NCI-H446 (cell line): ENCODE measurements at places on chromosomes 5 and 9.

- no peak for DNase-seq
Measured at GRCh38 chr9:132516911-132517310, 65.5 kb upstream of the BARHL1 start.

DNA sequence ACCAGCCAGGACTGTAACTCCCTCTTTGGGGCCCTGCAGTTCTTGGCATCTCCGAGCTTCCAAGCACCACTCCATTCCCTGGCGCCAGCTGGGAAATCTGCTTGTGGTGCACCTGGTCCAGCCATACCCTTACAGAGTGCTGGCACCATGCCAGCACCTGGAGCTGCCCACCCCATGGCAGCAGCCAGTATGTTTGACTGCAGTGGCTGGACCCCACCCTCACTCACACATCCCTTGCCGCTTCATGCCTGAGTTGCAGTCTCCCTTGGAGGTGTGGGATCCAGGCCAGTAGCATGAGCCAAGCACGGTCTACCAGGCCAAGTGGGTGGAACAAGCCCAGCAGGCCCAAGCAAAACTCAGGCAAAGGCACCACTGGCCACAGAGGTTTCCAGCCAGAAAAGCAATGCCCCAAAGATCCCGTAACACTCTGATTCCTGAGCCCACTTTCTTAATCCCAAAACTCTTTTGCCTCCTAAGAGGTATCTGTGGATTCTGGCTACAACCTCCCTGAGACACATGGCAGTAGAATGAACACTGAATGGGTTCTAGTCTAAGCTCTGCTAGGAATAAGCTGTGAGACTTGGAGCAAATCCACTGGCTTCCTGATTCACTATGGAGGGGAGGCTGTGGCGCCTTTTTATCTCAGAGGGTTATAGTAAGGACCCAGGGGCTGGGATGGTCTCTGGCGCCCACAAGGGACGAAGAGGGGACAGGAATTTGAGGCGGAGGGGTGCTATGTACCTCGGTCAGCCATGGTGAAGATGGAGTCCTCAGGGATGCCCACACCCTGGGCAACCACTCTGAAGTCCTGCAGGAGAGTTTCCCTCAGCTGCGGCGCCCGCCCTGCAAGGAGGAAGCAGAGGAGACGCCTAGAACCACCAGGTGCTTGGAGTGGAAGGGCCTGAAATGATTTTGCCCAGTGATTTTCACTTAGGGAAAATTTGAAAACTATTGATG lies 5.6 kb downstream of the AMBP start:
- peak; percentile 66 for DNase-seq

DNA sequence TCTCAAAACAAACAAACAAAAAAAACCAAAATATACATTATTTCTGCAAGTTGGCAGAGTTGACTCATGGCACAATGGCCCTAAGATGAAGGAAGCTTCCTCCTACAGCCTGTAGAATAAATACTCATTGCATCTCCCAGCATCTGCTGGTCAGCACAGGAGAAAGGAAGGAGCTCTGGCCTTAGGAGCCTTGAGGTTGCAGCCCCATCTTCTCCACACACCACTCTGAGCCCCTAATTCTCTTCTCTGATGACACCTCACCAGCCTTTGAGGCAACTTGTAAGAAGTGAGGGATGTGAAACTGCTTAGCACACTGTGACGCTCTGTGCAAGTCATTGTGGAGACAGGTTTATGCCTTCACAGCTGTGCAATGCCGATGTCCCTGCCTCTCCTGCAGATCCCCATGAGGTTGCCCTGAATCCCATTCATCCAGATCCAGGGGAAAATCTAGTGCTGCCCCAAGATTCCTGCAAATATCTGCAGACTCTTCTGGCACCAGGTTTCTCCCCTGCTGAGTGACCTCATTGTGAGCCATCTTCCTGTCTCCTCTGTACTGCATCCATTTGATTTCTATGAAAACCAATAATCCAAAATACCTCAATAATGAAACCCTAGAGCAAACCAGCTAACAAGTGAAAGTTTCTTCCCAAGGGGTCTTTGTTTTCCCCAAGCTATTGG lies 65.3 kb upstream of the TGFBR1 start:
- no peak for DNase-seq

- no peak for DNase-seq
Measured at GRCh38 chr9:34642679-34643078, 3.8 kb upstream of the GALT start.

DNA sequence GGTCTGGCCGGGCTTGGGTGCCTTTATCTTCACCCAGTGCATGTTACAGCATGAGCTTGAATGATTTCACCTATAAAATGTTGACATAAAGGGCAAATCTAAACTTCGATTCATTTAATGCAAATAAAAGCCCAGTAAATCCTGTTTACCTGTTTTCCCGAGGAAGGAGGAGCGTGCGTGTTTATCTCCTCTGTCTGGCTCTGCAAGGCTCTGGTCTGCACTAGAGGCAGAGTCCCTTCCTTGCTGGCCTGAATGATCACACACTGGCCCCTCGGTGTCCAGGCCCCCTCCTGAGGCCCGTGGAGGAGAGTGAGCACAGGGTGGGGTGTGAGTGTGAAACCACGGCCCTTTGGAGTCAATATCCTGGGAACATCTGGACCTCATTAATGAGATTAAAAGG lies 125.1 kb upstream of the LHFPL2 start:
- DNase-seq, result no peak

DNA sequence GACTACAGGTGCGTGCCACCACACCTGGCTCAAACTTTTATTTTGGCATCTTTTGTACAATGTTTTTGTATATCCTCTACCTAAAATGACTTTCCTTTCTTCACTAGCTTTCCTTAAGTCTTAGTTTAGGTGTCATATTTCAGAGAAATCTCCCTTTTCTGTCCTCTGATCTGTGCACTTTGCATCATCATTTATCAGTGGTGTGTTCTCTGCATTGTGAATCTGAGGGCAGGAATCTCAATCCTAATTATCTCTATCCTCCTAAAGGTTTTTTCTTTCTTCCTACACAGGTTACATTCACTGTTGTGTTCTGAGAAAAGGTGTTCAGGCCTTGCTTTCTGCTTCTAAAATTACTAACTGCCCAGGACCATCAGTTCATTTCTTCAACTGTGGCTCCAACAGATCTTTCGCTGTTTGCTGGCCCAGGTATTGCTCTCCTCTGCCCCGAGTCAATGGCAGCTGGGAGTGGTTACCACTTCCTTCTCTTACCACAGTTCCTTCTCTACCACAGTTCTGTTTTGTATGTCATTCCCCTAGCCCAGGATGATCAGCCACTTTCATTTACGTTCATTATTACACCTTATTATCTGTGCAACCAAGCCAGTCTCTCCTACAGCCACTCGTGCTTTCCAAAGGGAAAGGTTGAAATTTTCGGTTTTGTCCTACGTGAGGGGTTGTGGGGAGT lies 14.0 kb downstream of the TGFBR1 start:
- DNase-seq, result no peak

DNA sequence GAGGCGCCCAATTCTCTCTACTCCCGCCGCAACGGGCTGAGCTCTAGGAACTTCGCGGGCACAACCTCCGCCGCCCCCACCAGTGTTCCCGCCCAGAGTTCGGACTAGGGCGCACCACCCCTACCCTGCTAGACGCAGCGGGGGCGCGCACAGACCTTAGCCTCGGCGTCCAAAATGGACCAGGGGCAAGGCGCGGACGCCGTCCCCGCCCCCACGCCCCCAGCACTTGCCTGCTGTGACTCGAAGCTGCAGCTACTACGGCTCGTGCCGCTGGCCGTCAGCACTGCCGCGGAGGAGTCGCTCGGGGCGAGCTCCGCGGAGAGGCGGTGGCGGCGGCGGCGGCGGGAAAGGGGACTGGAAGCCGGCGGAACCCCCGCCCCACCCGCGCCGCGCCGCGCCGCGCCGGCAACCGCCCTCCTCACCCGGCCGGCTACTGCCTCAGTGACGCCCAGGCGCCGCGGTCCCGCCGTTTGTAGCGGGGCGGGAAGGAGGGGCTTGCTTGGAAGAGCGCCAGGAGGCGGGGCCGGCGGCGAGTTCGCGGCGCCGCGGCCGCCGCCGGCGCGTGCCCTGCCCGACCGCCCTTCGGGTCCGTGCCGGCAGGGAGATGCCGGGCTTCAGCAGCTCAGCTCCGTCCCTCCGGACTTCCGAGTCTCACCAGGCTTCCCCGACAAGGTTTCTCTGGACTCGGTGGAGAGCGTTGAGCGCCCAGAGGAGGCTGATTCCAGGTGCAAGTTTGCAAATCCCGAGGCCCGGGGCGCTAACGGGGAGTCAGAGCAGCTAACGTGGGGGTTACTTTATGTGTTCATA lies 4.5 kb downstream of the ELAVL2 start:
- DNase-seq, result peak; percentile 92

DNA sequence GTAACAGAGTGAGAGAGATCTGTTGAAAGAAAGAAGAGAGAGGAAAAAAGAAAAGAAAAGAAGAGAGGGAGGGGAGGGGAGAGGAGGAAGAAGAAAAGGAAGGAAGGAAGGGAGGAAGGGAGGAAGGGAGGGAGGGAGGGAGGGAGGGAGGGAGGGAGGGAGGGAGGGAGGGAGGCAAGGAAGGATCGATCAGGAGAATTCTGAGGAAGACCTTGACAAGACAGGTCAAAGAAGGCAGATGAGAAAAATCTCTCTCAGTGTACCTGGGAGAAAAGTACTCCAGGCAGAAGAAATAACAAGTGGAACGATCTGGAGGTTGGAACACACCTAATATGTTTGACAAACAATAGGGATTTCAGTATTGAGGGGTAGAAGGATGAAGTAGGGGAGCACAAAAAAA lies 64.6 kb upstream of the SUSD1 start:
- DNase-seq, result no peak

- DNase-seq, result no peak
Measured at GRCh38 chr5:41695920-41696582, 174.2 kb downstream of the OXCT1 start.

DNA sequence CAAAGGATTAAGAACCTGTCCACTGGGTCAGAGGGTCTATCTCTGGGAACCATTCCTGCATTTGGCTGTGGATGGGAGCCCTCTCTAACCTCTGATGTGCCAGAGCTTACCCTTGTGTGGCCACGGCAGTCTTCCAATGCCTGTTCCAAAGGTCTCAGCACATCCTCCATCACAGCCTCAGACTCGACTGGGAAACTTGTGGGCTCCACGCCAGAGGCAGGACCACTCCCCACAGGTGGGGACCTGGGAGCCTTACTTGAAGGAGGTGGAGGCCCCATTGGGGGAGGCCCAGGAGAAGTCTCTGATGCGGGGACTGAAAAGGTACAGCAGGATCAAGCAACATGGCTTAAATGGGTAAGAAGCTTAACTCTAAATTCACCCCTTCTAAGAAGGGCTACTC lies 4.4 kb downstream of the EIF4EBP3 start:
- no peak for DNase-seq

DNA sequence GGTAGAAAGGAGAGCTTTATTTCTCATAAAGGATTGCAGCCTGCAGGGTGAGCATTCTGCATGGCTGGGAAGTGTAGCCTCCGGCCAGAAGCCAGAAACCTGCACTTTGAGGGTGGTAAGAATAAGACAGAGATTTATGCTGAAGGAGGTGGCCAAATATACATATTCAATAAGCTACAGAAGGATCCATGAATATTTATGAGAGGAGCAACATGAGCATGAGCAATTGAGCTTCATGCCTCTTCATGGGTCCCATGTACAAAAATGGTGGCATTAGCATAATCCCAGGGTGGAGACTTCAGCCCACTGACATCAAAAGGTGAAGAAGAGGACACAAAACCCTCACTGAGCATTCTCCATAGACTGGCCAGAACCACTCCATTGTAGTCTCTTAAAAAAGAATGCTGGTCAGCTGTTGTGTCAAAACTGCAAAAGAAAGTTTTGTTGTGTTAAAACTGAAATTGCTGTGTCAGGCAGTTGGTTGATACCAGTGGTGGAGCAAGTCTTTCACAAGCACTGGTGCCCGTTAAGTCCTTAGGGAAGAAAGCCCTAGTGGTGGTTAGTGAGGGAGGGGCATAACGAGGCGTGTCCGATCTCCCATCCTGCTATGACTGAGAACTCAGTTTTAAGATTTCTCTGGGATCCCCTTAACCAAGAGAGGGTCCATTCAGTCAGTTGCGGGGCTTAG lies 160.8 kb upstream of the MAP1B start:
- DNase-seq, result no peak

- DNase-seq, result peak; percentile 3
Measured at GRCh38 chr9:81871695-81872094, 56.5 kb upstream of the SPATA31D4 start.

DNA sequence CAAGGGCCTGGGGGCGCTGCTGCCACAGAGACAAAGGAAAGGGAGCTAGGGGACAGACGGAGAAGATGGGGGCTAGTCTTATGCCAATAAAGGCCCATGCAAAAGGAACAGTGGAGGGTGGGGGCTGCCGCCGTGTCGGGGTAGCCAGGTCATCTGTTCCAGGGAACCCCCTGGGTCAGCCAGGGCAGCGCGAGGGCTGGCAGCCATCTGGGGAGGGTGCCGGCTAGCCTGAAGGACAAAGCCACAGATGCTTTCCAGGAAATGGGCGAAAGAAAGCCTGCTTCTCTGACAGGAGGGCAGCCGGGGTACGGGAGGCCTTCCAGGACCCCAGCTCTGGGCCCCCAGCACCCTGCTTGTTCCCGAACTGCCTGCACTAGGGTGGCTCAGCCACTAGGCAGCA lies 1.6 kb upstream of the CARD9 start:
- DNase-seq, result no peak

DNA sequence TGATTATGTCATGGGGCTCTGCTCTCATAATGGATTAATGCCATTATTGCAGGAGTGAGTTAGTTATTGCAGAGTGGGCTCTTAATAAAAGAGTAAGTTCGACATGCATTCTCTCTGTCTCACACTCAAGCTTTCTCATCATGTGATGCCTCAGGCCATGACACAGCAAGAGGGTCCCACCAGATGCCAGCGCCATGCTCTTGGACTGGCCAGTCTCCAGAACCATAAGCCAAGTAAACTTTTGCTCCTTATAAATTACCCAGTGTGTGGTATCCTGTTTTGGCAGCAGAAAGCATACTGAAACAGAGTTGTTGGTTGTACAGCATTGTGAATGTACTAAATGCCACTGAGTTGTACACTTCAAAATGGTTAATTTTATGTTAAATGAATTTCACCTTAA lies 138.1 kb downstream of the MYO10 start:
- peak; percentile 79 for DNase-seq

GRCh38 chr9:119697996-119698395 lies 328.8 kb upstream of the BRINP1 start:
- DNase-seq, result no peak

- no peak for DNase-seq
Measured at GRCh38 chr9:132519033-132519432, 63.4 kb upstream of the BARHL1 start.

- no peak for DNase-seq
Measured at GRCh38 chr5:36389245-36389644, 87.5 kb upstream of the RANBP3L start.

- no peak for DNase-seq
Measured at GRCh38 chr9:88925481-88925880, 65.8 kb upstream of the S1PR3 start.

DNA sequence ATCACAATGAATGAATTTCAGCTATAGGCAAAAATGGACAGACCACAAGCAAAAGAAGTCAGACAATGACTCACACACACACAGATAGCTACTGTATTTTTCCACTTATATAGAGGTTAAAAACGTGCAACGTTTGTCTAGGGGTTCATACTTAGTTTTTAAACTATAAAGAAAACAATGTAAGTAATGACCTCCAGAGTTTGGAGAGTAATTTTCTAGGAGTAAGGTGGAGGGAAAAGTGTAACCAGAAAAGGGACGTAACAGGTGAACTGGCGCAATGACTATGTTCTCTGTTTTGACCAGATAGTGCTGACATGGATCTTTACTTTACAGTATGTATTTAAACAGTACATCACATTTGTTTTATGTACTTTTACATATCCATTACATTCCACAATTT lies 51.1 kb downstream of the FNIP1 start:
- DNase-seq, result no peak

GRCh38 chr5:90949469-90950358 lies 391.1 kb downstream of the ADGRV1 start:
- no peak for DNase-seq
